CD14-positive monocyte (primary cell): ENCODE measurements at places on chromosomes 3 and 15.
A peak's percentile ranks its signal among the peaks of the same experiment; 100 is the strongest.

- DNase-seq, result no peak
Measured at GRCh38 chr15:101044625-101045235, 125.6 kb downstream of the LRRK1 start.

- DNase-seq, result no peak
Measured at GRCh38 chr3:151949706-151950105, 76.3 kb downstream of the SUCNR1 start.

DNA sequence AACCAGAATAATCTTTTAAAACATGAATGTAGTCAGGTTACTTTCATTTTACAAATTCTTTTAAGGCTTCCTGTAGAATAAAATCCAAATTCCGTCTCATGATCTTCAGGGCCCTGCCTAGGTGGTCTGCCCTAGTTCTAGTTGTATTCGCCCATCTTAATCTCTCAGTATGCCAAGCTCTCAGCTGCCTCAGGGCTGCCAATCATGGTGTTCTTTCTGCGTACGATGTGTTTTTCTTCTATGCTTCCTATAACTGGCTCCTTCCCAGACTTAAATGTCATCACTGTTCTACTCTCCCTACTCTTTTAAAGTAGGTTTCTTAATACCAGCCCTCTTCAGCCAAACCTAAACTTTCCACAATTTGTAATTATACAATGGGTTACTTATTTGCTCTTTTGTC, 107.4 kb downstream of the GREM1 start:
- DNase-seq, result no peak

- peak; percentile 33 for DNase-seq
Measured at GRCh38 chr3:102230057-102230456, 204.8 kb upstream of the ZPLD1 start.
